CD4-positive, CD25-positive, alpha-beta regulatory T cell (primary cell): ENCODE measurements at places on chromosomes 2 and 18.

DNA sequence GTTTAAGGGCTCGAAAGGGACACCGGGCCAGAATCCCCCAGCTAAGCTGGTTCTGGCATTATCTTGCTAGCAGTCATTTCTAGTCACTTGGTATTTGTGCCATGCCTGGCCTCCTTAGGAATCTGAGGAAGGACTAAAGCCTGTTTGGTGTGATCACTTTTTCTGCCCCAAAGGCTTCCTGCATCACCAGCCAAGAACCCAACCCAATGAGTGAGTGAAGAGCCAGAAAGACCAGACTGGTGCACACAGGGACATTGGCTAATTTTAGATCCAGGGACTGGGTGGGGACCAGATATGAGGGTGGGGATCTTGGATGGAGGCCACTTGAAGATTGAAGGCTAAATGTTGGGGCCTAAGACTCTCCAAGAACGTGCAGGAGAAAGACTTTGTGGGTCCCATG lies 411.9 kb upstream of the TNP1 start:
- no peak overlapping the region for H3K4me3 ChIP-seq
- DNase-seq: no peak
- H3K36me3 ChIP-seq: no peaks in the 10 kb centered on the region
- no peaks in the 10 kb centered on the region for H3K27me3 ChIP-seq
- H3K27ac ChIP-seq: no peak overlapping the region

- DNase-seq: no peak
- H3K36me3 ChIP-seq: no peaks in the 10 kb centered on the region
- H3K27me3 ChIP-seq: no peaks in the 10 kb centered on the region
- no peaks in the 10 kb centered on the region for H3K4me1 ChIP-seq
Measured at GRCh38 chr18:55452123-55452611, 135.8 kb downstream of the TCF4 start.

- no peak for DNase-seq
- peaks cover 37% of the 10 kb centered on the region for H3K36me3 ChIP-seq
- no peaks in the 10 kb centered on the region for H3K27me3 ChIP-seq
- no peaks in the 10 kb centered on the region for H3K4me1 ChIP-seq
Measured at GRCh38 chr2:23776021-23776420, 150.9 kb downstream of the ATAD2B start.

GRCh38 chr18:11040823-11041656 lies 108.3 kb downstream of the PIEZO2 start:
- no peak overlapping the region for H3K27ac ChIP-seq
- H3K4me1 ChIP-seq: no peaks in the 10 kb centered on the region

DNA sequence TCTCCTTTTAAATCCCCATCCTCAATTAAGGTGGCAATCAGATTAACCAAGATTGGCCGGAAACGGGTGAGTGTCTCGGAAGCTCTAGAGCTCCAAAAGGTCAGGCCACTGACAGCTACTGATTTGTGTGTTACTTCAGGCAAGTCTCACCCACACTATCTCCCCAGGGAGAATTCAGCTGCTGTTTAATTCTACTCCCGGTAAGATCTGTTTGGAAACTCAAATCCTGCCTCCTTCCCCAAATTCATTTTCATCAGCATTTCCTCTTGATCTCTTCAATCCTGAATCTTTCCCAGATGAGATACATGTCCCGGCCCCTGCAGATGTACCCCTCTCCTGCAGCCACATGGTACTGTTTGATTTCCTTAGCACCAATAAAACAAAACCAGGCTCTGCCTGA lies 34.9 kb downstream of the EFR3B start:
- no peak overlapping the region for H3K27ac ChIP-seq
- no peaks in the 10 kb centered on the region for H3K4me1 ChIP-seq
- no peak for DNase-seq
- no peak overlapping the region for H3K4me3 ChIP-seq
- H3K27me3 ChIP-seq: peaks cover 16% of the 10 kb centered on the region

DNA sequence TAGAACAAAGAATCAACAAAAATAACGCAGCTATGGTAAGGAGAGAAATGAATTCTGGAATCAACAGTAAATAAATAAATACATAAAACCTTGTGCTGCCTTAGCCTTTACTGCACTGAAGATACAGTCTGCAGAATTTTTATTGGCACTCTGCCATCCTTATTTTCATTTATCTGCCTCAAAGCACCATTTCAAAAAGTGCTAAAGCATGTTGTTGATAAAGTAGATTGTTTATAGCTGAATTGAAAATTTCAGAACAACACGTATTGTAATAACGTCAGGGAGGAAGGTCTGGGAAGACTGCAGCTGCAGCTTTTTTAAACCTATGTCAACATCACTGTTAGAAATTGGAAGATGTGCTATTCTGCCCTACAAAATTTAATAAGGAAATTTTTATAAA lies 787.2 kb downstream of the PLCL1 start:
- H3K27me3 ChIP-seq: no peaks in the 10 kb centered on the region
- H3K4me1 ChIP-seq: no peaks in the 10 kb centered on the region
- DNase-seq: no peak
- no peaks in the 10 kb centered on the region for H3K36me3 ChIP-seq

- DNase-seq: no peak
- no peaks in the 10 kb centered on the region for H3K36me3 ChIP-seq
- no peaks in the 10 kb centered on the region for H3K27me3 ChIP-seq
- no peaks in the 10 kb centered on the region for H3K4me1 ChIP-seq
Measured at GRCh38 chr2:187875261-187876141, 321.3 kb upstream of the TFPI start.

DNA sequence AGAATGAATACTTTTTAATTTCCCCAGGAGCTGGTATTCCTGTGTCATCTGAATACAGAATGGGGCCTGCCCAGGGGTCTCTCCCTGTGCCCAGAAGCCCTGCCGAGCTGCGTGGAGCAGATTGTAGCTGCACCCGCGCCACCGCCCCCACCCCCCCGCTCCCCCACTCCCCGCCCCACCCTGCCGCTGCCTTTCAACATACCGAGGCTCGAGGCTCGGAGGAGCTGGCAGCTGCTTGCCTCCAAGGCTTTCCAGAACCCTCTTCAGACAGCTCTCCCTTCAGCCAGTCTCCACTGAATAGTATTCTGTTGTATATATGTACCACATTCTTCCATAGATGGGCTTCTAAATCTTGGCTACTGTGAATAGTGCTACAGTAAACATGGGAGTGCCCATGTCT lies 150.7 kb downstream of the TSN start:
- no peak for DNase-seq
- no peak overlapping the region for H3K27ac ChIP-seq
- H3K4me3 ChIP-seq: no peak overlapping the region
- H3K4me1 ChIP-seq: no peaks in the 10 kb centered on the region
- H3K36me3 ChIP-seq: no peaks in the 10 kb centered on the region
